ENCODE measurements at places on chromosomes 7 and 10. TPM values are rescaled to one million over a fixed set of nuclear protein-coding genes. Genes with fewer than 3 reads are reported as not detected.
A peak's percentile ranks its signal among the peaks of the same experiment; 100 is the strongest.

DNA sequence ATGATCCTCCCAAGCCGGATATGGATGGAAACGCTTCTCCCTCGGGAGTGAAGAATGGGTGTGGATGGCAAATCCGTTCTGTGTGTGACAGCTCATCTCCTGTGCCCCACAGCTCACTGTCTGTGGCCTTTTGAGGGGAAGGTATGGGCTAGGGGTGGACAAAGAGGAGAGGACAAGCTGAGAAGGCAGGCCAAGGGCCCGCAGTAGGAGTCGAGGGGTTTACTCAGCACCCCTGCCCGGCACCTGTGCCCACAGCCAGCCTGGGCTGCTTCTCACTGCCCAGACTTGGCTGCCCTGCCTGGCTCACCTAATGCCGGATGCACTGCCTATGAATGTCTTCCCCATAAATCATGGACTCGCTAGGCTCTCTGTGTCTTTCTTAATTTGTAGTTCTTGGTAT, 503.8 kb downstream of the TCERG1L start:
- DNase-seq = no peak

DNA sequence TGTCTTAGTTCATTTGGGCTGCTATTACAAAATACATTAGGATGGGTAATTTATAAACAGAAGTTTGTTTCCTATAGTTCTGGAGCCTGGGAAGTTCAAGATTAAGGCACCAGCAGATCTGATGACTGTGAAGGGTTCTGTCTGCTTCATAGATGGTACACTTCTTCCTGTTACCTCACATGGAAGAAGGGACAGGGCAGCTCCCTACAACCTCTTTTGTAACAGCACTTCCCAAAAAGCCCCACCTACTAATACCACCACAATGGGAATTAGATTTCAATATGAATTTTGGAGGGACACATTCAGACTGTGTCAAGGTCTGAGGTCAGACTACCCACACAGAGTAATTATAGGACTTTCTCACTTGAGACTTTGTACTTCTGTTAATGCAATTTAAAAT, 260.3 kb downstream of the ARHGAP12 start:
- DNase-seq = no peak

- DNase-seq = no peak
These were observed 35.5 kb upstream of the ZMIZ2 start for GRCh38 chr7:44713141-44713540.

GRCh38 chr7:12030116-12030515, 181.0 kb upstream of the TMEM106B start:
- no peak for DNase-seq

DNA sequence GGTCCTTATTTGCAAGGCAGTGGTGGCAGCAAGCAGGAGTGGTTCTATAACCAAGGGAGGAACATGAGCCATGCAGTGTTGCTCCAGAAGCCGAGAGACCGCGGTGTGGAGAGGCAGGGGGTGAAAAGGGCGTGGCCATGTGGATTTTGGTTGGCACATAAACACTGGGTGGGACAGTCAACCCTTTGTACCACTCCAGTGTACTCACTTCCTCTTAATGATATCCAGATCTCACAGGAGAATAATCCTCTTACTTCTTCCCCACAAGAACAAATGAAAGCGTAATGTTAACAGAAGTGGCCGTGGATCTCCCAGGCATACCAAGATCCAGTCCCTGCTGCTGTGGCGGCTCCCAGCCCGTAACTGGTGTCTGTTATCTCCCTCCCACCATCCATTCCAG, 42.4 kb downstream of the XRCC2 start:
- no peak for DNase-seq

DNA sequence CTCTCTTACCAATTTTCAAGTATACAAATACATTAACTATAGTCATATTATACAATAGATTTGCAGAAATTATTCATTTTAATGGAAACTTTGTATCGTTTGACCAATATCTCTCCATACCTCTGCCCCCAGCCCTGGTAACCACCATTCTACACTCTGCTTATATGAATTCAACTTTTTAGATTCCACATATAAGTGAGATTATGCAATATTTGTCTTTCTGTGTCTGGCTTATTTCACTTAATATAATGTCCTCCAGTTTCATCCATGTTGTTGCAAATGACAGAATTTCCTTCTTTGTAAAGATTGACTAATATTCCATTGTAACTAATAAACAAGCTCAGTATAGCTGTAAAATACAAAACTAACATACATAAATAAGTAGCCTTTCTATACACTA, 55.4 kb downstream of the A1CF start:
- no peak for DNase-seq

DNA sequence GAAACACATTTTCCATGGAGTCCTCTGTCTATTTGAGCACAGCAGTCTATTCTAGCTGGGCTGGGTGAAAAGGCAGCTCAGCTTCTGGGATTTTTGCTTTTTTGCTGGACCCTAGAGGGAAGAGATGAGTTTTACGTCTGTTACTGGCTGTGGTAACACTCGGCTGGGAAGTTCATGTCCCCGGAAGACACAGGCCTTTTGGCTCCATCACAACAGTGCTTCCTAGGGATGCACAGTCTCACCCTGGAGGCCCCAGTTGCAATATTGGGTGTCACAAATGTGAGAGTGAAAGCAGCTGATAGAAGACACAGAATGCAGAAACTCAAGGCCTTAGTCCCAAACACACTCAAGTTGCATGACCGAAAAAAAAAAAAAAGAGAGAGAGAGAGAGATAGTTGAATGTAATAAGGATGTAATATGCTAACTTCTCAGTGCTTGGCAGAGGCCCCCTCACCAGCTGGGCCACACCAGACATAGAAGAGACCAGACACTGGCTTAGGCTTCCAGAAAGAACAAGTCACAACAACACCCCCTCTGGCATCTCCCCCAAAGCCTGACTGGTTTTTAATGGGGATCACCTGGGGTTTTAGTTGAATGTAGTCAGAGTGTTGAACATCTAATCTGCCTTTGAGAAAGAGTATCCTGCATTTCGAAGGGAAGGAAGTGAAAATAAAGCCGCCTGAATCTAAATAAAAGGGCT, 545.4 kb upstream of the FZD8 start:
- DNase-seq = no peak

- DNase-seq = no peak
These were observed 10.5 kb downstream of the DAGLB start for GRCh38 chr7:6437251-6437650.

DNA sequence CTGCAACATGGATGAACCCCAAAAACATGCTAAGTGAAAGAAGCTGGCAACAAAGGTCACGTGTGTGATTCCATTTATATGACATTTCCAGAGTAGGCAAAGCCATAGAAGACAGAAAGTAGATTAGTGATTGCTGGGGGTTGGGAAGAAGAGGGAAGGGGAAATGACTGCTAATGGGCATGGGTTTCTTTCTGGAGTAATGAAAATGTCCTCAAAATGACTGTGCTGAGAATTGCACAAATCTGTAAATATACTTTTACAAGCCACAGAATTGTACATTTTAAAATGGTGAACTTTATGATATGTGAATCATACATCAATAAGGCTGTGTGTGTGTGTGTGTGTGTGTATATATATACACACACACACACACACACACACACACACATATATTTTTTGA, 15.8 kb downstream of the MMS19 start:
- DNase-seq = no peak

GRCh38 chr7:117238937-117239336, 83.9 kb downstream of the WNT2 start:
- DNase-seq = no peak

- no peak for DNase-seq
These were observed 37.1 kb downstream of the SLC25A13 start for GRCh38 chr7:96284835-96285234.

GRCh38 chr10:35195361-35196306, 69.0 kb downstream of the CREM start:
- no peak for DNase-seq

DNA sequence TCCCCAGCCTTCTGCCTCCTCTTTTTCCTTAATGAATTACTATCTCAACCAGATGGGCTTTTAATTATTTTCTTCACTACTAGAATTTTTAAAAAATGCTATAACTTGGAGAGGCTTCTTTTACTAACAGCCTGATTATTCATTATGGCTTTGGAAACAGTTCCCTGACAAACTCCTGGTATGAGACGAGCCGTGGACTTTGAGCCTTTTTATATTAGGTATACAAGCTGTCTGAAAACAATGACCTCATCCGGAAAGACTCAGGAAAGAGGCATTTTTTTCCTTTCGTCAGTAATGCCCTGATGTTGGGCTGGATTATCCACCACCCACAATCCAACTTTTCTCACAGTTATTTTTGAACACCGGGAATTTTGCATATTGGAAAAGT, 26.7 kb upstream of the ABLIM1 start:
- DNase-seq = no peak

The MTERF1 gene
- 23.6 TPM for total RNA-seq

The VAX1 gene
- 1.2 TPM for total RNA-seq

DNA sequence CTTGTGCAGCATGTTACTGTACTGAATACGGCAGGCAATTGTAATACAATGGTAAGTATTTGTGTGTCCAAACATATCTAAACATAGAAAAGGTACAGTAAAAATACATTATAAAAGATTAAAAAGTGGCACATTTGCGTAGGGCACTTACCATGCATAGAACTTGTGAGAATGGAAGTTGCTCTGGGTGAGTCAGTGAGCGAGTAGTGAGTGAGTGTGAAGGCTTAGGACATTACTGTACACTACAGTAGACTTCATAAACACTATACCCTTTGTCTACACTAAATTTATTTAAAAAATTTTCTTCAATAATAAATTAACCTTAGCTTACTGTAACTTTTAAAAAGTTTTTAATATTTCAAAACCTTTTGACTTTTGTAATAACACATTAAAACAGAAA, 37.5 kb downstream of the BPGM start:
- no peak for DNase-seq

The C10orf105 gene
- total RNA-seq = not detected

The ANLN gene
- 9.4 TPM for total RNA-seq

The MYO1G gene
- 0.41 TPM for total RNA-seq

GRCh38 chr7:64463636-64464375, 99.1 kb downstream of the ZNF680 start:
- DNase-seq = peak; percentile 20

DNA sequence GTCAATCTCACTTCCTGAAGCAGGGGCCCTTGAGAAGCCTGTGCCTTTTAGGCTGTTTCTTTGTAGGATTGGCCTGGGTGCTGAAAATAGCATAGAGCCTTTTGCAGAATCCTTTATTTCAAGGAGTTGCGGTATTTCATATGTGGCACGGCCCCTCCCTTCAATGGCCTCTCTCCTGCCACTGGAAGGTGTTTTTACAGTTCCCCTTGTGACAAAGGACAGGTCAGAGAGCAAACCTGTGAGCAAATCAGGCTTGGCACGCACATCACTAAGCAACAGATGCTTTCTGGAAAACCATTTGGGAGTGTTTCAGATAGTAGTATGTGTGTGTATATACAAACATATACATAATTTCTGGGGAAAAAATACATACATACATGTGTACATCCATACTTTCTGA, 388.6 kb upstream of the C7orf33 start:
- no peak for DNase-seq

- DNase-seq = no peak
These were observed 15.0 kb upstream of the MCM10 start for GRCh38 chr10:13146379-13146778.

GRCh38 chr10:122126763-122127659, 138.0 kb downstream of the TACC2 start:
- DNase-seq = no peak
